ENCODE measurements at places on chromosomes 2 and 18. TPM values are rescaled to one million over a fixed set of nuclear protein-coding genes. Genes with fewer than 3 reads are reported as not detected.

- DNase-seq, result no peak
Observed at GRCh38 chr2:133574620-133575019, 6.4 kb upstream of the NCKAP5 start.

DNA sequence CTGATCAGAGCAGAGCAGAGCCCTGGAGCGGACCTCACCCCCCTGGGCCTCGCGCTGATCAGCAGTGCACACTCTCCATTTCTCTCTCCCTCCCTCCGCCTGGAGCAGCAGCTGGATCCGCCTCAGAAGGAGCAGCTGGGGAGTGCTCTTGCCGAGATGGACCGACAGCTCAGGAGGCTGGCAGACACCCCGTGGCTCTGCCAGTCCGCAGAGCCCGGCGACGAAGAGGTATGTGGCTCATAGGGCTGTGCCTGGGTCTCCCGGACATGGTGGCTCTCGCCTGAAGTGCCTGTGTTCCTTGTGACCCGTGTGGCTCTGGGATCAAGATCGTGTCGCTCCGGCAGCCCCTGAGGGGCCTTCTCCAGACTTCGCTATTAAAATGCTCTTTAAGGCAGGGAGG lies 102.5 kb downstream of the USP40 start:
- DNase-seq, result no peak

GRCh38 chr2:41930807-41931566 lies 116.8 kb upstream of the PKDCC start:
- no peak for DNase-seq

Gene MOGAT1
- not detected for total RNA-seq

Gene C2orf66
- total RNA-seq, result not detected

GRCh38 chr2:165114346-165114939 lies 89.4 kb downstream of the SCN3A start:
- no peak for DNase-seq

DNA sequence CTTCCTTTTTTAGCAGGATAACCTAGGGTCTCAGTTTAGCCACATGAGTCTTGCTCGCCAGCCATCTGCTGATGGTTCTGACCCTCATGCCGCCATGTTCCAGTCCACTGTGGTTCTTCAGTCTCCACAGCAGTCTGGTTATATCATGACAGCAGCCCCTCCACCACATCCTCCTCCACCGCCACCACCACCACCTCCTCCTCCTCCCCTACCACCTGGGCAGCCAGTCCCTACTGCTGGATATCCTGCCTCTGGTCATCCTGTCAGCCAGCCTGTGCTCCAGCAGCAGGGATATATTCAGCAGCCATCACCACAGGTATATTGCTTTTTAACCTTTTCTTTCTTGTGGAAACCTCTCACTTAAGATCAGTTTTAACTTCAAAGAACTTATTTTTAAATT lies 89.9 kb upstream of the UBXN4 start:
- DNase-seq, result no peak

All from ovary (tissue), 10 donors.